Stimulated activated CD8-positive, alpha-beta memory T cell treated with anti-CD3 and anti-CD28 coated beads, Interleukin-15, amount 100 ng/mL, for 1 hour (primary cell): ENCODE measurements at places on chromosomes 5 and 9.

GRCh38 chr9:519579-519978 lies 304.9 kb downstream of the DOCK8 start:
- DNase-seq, result no peak

DNA sequence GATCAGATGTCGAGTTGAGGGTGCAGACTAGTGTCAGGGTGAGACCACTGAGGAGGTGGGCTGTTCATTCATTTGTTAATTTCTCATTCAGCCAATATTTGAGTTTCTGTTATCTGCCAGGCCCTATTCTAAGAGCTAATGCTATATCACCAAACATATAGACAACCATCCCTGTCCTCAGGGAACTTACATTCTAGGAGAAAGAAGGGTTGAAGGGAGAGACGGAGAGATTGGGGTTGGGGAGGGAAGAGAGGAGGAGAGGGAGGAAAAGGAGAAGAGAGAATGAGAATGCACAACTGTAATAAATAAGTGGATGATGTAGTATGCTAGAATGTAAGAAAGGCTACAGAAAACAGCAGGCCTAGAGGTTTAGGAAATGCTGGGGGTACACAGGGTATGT lies 129.9 kb upstream of the PITX1 start:
- no peak for DNase-seq

GRCh38 chr9:112360047-112360804 lies 19.7 kb upstream of the HSDL2 start:
- DNase-seq, result no peak

DNA sequence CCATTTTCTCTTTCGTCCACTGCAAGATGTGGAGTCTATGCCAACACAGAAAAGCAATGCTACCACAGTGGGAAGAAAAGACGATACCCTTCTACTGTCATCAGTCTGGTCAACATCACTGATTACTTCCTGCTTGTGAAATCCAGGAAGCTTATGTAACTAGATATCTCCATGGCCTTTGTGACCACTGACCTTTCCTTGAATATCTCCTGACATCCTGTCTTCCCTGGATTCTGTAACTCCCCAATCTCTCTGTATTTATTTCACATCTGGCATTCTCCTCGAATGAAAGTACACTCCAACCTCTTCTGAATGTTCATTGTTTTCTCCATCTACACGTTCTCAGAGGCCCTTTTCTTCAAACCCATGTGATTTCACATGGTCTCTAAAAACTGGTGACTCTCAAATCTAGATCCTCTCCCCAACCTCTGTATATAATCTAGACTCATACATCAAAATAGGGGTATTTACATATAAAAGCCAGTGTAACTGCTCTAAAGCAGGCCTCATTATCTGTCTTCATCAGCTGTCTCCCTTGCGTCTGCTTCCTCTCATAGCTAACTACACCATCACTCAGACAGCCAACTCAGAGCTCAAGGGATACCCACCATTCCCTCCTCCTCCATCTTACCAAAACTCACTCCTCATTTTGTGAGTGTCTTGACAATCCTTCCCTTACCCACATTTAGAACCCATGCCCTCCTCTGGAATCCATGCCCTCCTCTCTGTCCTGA lies 156.8 kb downstream of the SEMA5A start:
- DNase-seq, result no peak

DNA sequence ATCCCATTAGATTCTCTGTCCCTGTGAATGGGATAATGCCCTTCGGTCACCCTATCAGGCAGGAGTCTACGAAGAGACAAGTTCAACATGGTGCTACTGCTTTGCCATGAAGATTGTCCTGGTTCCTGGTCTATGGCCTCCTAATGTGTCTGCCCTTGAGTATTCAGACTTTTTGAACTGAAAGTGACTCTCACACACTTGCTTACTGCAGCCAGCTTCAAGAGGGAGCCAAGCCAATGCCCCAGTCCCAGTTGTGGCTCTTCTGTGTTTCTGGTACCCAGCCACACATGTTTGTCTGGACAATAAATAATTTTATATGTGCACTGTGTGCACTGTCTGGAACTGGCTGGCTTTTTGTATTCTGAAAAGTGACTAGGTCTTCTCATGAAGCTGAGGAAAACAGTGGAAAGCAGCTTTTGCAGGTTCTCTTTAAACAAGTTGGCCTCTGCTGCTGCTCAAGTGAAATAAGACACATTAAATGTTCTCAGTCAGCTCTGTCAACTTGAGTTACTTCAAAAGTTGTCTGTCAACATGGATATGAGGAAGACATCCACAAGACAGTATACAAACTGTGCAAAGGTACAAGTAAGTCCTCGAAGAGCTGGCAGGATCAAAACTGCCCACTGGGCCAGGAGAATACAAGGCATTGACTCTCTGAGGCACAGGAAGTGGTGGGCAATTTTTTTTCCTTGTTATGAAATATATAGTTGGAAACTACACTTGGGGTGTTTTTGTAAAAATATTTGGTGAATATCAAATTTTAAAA lies 60.0 kb downstream of the ZNF608 start:
- DNase-seq, result no peak

GRCh38 chr5:178114325-178115135 lies 1.2 kb downstream of the N4BP3 start:
- no peak for DNase-seq

DNA sequence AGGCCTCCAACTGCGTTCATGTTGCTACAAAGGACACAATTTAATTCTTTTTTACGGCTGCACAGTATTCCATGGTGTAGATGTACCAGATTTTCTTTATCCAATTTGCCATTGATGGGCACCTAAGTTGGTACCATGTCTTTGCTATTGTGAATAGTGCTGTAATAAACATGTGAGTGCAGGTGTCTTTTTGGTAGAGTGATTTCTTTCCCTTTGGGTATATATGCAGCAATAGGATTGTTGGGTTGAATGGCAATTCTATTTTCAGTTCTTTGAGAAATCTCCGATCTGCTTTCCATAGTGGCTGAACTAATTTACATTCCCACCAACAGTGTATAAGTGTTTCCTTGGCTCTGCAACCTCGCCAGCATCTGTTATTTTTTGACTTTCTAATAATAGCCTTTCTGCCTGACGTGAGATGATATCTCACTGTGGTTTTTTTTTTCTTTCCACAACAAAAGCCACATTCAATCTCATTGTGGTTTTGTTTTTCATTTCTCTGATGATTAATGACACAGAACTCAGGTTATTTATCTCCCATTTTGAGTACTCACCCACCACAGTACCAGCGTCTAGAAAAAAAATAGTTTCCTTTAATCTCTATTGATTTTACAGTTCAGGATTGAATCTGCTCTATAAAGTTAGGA lies 21.9 kb downstream of the ARRDC3 start:
- DNase-seq, result no peak

DNA sequence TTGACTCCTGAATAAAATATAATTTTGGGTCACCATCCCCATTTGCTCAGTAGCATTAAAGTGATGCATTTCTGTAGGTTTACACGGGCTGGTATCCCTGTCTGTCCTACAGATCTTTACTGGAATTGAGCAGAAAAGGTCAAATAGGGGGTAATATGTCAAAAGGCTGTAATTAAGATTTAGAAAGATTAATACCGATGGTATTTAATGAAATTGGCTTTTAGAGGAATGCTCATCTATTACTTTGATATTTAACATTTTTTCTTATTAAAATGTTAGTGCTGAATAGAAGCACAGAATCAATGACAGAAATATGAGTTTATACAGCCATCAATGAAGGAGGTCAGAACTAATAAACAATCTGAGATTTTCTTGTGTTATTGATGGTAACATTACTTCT lies 1762.2 kb upstream of the WWC1 start:
- DNase-seq, result no peak

DNA sequence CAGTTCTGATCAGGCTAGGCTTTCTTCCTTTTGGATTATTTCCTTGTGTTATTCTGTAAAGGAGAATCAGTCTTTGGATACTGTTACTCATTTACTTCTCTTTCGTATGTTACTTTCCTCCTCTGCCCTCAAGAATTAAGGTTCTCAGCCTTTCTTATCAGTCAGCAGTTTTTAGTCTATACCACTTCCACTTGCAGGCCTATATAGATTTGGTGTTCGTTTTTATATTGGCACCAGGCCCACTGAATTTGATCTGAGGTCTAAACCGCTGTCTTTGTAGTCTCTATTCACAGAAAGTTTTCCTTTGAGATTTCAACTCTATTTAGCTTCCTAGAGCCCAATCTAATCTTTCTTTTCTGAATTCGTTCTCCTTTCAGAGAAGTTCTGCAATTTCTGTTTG lies 62.8 kb downstream of the ERBIN start:
- DNase-seq, result no peak

GRCh38 chr9:72592502-72593403 lies 71.3 kb downstream of the TMC1 start:
- no peak for DNase-seq

DNA sequence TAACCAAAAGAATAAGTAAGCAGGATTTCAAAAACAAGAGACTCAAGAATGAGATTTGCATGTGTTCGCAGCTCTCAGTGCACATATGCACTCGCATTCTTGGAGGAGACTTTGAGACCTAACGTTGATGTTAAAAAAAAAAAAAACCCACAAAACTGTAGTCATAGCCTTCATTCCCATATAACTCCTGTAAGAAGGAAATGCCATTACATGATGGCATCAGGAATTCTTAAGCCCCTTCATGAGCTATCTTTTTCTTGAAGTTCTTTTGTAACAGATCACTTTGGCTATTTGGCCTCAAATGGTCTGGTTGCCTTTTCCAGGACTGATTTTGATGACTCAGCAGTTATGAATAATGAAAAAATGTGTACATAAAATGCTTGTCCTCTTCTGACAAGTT lies 113.8 kb downstream of the ALDH1A1 start:
- no peak for DNase-seq

DNA sequence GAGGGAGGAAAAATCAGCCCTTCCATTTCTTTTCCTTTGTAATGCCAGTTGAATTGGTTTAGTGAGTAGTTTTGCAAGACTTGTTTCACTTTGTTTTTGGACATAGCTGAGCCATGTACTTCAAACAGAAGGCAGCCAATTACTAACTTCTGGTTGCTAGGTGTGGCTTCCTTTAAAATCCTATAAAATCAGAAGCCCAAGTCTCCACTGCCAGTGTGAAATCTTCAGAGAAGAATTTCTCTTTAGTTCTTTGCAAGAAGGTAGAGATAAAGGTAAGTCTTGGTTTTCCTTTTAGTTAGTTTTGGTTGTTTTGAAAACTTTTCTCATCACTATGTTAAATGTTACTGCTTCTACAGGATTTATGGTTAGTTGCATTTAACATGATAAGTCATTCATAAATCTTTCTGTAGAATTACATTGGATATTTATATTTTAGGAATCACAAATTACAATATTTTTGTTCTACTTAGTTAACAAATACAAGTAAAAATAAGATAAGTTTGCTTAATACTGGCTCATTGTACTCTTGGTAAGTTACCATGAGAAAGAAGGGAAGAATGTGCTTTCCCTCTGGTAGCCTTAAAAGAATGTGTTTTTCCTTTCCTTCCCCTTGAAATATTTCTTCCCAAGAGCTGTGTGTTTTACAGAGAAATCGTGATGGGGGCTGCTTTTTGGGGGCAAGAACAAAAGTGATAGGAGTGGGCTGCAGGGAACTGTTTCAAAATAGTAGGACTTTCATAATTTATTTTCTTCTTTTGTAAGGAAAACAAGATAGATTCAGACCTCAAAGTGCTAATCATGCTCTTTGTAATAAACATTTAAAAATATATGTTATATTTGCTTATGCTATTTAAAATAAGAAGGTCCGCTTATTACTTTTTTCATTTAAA lies at the start of gene ANXA1:
TSS of gene ANXA1 (plus strand) at position 213 of the 890 bp plus-strand sequence. CDS start 6,671 bp downstream, outside the sequence.
- DNase-seq, result no peak

DNA sequence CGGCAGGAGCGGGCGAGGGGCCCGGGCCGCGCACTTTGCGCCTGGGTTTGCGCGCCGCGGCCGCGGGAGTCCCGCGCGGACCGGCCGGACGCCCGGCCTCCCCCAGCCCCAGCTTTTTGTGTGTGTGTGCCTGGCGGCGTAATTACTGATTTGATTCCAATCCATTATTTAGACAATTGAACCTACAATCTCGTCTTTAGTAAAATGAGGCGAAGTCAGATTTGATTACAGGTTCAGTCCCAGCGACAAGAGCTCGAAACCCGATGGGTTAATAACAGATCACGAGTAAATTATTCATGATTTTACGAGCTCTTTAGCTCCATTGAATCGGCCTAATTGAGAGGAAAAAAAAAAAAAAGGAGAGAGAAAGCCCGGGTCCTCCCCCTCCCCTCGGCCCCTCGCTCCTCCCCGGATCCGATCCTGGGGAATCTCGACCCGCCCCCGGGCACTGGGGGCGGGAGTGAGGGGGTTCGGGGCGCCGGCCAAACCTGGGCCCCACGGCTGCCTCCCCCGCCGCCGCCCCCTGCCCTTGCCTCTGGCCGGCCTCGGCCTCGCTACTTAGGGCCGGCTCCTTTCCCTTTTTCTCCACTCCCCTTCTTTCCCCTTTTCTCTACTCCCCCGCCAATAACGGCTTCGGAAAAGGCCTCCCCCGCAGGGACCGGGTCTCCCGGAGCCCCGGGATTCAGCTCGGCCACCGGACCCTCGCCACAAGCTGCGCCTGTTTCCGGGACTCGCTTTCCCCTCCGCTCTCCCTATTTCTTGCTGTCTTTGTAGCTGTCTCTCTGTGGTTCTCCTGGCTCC lies 6.6 kb downstream of the LHX2 start:
- DNase-seq, result no peak

DNA sequence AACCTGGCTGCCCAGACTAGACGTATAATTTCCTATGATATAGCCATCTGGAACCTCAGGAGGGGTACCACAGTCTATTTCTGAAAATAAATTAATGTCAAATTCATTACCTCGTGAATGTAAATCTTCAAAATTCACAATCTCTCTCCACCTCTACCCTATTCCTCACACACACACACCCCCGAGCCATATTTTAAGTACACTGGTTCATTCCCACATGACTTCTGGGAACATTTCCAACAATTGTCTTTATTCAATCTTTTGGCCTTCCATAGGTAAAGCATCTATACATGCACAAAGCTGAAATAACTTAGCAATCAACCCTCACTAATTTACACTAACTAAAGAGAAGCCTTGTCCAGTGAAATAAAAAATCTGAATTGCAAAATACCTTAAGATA lies 32.7 kb downstream of the SUSD1 start:
- no peak for DNase-seq

GRCh38 chr5:8184455-8185063 lies 315.6 kb downstream of the MTRR start:
- no peak for DNase-seq

DNA sequence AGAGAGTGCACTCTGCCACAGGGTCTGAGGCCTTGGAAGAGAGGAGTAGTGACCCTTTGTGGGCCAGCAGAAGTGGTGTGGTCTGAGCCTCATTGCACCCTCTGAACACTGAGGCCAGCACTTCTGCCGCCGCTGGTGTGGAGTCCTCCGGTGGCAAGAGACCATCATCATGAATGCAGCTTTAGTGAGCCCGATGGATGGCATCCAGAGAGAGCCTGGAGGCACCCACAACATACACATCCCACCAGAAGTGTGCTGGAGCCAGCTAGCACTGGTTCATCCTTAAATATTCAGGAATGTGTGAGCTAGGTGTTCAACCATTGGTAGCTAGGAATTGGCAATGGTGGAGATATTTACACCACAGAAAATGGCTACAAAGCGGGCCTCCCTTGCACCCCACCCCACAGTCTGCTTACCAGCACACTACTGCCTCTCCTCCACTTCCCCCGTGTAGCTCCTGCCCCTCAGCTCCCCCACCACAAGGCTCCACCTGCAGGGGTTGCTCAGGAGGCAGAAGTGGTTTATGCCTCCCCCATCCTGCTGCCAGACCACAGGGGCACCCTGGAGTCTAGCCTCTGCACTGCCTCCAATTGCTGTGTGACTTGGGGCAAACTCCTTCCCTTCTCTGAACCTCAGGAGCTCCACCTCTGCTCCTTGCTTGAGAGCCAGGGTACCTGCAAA lies 16.4 kb downstream of the SLC6A7 start:
- no peak for DNase-seq
